NCI-H2029 treated with DMSO at 0.1 percent for 48 hours (cell line): ENCODE measurements at places on chromosomes 1 and 21.
A peak's percentile ranks its signal among the peaks of the same experiment; 100 is the strongest.

DNA sequence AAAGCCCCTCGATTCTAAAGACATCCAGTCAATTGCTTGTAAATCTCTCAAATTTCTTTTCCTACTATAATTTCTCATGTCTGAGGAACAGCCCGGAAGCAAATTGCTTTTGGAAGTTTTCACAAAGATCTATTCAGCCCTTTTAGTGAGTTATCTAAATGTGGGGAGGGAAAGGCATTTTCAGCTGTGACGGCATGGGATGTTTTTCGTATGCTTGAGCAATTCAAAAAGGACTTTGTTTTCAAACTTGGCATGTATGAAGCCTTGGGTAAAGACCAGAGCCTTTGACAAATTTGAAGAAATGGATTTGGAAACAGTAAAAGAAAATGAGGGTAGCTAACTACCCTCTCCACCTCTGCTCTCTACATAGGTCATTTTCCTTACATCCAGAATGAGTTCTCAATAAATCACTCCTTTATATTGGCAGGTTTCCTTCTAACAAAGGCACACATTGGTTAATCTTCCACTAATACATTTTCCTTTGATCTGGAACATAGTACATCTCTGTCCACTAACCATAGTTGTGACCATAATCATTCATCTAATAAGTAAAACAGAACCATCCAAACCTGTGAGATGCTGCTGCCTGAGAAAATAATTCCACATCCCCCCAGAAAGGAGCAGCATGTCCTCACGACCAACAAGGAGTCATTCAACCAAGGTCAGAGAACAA is 66.1 kb upstream of the ADAM30 start:
- DNase-seq, result no peak

DNA sequence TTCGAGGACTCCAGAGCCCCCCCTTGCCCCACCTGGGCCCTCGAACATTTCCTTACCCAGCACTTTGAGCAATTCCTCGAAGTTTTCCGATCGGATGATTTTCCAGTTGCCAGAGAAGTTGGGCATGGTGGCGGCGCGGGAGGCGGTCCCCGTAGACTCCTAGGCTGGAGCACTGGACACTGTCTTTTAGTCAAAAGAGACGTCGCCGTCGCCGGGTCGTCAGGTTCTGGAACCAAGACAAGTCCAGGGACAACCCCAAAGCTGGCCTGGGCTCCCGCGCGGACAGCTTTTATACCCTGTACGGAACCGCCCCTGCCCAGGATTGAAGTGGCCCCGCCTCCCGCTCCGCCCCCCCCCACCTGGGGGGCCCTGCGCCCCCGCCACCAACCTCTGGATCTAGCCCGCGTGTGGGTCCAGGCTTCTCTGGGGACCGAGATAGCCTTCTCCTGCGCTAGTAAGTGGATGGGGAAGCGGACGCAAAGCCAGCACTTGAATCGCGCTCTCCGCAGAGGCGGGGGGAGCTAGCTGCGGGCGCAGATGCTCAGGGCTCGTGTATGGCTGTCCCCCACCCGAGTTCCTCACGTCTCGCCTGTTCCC is at the start of gene CRABP2:
TSS of gene CRABP2 (minus strand) at position 263 of the 597 bp plus-strand sequence. CDS start at position 126, 137 bp downstream.
- no peak for DNase-seq

- DNase-seq, result no peak
Measured at GRCh38 chr1:184866991-184867788, 107.1 kb downstream of the NIBAN1 start.

DNA sequence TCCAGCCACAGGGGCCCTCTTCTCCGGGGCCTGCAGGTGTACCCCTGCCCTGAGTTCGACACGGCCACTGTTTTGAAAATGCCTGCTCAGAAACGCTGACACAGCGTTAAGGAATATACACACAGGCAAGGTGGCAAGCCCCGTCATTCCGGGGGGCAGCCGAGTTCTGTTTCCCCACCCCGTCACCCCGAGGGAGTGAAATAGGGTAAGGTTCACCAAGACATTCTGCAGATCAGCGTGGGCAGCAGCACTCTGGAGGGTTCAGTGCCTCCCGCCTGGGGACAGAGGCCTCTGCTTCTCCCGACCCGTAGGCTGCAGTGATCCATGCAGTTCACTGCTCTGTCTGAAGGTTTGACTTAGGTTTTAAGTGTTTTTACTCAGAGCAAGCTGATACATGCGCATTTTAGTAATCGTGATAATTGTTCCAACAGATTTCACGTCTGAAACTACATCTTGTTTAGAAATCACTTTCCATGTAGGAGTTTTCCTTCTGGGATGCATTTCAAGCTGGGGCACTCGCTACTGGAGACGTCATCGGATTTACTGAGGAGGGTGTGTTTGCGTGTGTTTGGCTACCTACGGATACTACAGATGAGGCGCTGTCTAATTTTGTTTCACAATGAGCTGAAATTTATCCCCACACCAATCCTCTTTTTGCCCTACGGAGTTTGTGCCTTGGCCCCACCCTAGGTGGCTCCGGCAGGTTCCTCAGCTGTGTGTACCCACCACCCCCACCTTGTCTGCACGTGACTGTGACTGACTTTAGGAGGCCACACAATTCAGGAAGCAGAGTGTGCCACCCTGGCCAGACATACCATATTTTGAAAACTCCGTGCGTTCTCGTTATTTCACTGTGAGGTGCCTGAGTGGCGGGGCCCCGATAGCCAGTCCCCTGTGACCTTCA is 63.5 kb downstream of the AGPAT3 start:
- no peak for DNase-seq

GRCh38 chr1:191290441-191290840 is 812.8 kb upstream of the BRINP3 start:
- no peak for DNase-seq

- DNase-seq, result no peak
Measured at GRCh38 chr1:203048555-203049051, 22.3 kb downstream of the PPFIA4 start.

- no peak for DNase-seq
Measured at GRCh38 chr1:110412576-110412975, 5.1 kb upstream of the LAMTOR5 start.

DNA sequence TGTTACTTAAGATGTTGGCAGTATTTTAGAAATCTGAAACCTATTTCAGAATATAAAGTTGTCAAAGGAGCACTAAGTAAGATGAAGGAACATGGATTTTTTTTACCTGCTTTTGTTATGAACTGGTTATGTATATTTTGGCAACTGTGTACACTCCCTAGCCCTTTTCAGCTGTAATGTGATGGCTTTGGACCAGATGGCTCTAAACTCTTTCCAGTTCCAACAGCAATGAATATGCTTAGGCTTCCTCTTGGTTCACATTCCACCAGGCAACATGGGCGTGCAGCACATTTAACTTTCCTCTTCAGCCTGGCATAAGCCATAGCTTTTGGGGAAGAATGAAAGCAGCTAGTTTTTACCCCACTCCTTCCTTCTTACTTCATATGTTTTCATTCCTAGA is 95.6 kb upstream of the ADAMTS5 start:
- DNase-seq, result no peak

GRCh38 chr1:201050515-201051277 is 27.2 kb upstream of the KIF21B start:
- DNase-seq, result no peak

DNA sequence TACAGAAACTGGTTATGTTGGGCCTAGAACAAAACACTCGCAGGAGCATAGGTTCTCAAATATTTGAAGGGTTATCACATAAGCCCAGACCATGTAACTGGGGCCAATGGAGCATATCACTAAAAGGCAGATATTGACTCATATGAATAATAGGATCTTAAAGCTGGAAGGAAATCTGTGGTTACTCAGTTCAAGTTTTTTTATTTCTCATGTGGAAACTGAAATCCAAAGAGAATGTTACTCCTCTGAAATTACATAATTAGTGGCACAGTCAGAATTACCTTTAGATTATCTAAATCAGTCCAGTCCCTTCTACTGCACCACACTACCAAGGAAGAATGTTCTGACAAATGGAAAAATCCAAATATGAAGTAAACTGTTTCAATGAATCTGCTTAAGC is 12.0 kb downstream of the SLAMF8 start:
- no peak for DNase-seq

- no peak for DNase-seq
Measured at GRCh38 chr1:200035956-200036618, 8.6 kb downstream of the NR5A2 start.

GRCh38 chr1:160952129-160952510 is 2.5 kb downstream of the ITLN2 start:
- DNase-seq, result no peak

- no peak for DNase-seq
Measured at GRCh38 chr1:7403265-7404045, 367.6 kb upstream of the VAMP3 start.

GRCh38 chr1:63005812-63006211 is 221.9 kb downstream of the ATG4C start:
- no peak for DNase-seq

DNA sequence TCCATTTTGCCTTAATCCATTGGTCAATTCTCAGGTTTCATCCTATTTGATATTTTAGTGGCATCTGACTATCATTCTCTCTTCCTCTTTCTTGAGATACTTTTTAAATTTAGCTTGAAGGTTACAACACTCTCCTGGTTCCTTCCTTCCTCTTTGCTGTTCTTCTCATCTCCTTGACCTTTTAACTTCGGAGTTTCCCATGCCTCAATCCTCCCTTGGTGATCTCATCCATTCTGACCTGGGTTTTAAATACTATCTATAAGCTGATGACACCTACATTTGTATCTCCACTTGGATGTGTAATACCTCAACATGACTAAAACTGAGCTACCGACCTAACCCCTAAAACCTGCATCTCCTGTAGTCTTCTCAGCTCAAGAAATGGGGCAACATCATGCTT is 4.8 kb upstream of the ZNF687 start:
- DNase-seq, result no peak

DNA sequence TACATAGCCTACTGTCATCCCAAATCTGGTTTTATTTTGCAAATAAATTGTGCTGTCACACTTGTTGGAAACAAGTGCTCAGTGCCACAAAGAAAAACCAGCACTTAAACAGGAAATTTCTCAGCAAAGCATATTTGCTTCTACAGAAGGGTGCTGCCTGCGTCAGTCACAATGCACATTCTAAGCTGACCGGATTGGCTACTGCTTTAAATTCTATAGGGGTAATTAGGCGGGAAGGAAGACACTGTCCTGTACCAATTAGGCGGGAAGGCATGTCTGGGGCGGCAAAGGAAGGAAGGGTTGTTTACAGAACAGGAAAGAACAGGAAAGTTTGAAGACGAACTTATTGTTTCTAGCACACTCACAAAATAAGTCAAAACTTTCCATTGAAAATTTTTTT is 2.8 kb downstream of the IFI16 start:
- DNase-seq, result no peak

GRCh38 chr1:53636621-53637171 is 102.3 kb downstream of the GLIS1 start:
- no peak for DNase-seq

GRCh38 chr1:26693599-26694572 is 1.9 kb upstream of the ARID1A start:
- DNase-seq, result no peak

DNA sequence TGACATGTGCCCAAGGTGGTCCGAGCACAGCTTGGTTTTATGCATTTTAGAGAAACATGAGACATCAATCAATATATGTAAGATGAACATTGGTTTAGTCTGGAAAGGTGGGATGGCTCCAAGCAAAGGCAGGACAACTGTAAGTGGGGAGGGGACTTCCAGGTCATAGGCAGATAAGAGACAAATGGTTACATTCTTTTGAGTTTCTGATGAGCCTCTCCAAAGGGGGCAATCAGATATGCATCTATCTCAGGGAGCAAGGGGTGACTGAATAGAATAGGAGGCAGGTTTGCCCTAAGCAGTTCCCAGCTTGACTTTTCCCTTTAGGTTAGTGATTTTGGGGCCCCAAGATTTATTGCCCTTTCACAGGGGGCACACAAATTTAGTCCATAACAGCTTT is 94.2 kb upstream of the COA6 start:
- no peak for DNase-seq

DNA sequence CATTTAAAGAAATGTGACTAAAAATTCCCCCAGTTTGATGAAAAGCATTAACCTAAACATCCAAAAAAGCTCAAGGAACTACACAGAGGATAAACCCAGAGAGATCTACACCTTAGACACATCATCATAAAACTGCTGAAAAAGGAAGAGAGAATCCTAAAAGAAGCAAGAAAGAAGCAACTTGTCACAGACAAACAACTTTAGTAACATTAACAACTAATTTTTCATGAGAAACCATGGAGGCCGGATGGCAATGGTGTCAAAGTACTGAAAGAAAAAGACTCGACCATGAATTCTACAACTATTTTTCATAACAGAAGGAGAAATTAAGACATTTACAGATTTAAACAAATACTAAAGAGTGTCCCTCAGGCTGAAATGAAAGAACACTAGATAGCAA is 17.7 kb downstream of the ZNF644 start:
- no peak for DNase-seq

- peak; percentile 29 for DNase-seq
Measured at GRCh38 chr1:11893907-11894251, 32.3 kb downstream of the KIAA2013 start.

DNA sequence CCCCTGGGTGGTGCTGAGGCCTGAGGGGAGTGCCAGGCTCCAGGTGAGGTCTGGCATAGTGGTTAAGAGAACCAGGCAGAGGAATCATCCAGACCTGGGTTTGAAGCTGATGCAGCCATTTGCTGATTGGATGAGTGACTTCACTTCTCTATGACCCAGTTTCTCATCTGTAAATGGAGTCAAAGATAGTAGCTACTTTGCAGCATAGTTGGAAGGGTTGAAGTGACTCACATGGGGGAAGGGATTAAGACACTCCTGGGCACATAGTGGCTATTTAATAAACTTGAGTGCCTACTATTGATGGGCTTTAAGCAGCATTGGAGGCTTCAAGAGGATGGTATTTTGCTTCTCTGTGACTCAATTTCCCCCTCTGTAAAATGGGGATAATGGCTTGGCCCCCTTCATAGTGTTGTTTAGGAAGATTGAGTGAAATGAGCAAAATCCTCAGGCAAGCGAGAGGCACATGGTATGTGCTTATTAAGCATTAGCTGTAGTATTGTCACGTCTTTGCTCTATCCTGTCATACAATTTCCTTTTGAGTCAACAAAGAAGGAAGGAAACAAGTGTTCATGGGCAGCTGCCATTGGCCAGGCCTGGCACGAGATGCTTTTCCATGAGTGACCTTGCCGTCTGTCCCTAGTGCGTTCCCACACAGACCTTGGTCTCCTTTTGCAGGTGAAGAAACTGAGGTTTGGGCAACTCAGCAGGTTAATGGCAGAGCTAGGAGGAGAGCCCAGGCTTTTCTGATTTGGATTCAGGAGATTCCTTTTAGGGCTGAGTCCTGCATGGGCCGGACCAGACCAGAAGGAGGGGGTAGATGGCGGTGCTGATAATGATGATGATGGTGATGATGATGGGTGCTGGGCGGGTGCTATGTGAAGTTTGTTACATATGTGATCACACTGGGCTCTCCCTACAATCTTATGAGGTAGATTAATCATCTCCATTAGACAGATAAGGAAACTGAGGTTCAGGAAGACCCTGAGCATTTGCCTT is 131.1 kb upstream of the WNT4 start:
- DNase-seq, result no peak

GRCh38 chr1:26723013-26723991 is 27.5 kb downstream of the ARID1A start:
- DNase-seq, result peak; percentile 93

- DNase-seq, result no peak
Measured at GRCh38 chr1:112546076-112546475, 37.3 kb downstream of the WNT2B start.

- DNase-seq, result no peak
Measured at GRCh38 chr1:12097321-12097720, 34.2 kb downstream of the TNFRSF8 start.

- no peak for DNase-seq
Measured at GRCh38 chr1:121444096-121444495, 259.3 kb downstream of the SRGAP2C start.
